ENCODE measurements at places on chromosomes 1 and 21. TPM values are rescaled to one million over a fixed set of nuclear protein-coding genes. Genes with fewer than 3 reads are reported as not detected.
A peak's percentile ranks its signal among the peaks of the same experiment; 100 is the strongest.

- no peaks in the 10 kb centered on the region for H3K27me3 ChIP-seq
These were observed 14.7 kb downstream of the GREM2 start for GRCh38 chr1:240597153-240597745.

DNA sequence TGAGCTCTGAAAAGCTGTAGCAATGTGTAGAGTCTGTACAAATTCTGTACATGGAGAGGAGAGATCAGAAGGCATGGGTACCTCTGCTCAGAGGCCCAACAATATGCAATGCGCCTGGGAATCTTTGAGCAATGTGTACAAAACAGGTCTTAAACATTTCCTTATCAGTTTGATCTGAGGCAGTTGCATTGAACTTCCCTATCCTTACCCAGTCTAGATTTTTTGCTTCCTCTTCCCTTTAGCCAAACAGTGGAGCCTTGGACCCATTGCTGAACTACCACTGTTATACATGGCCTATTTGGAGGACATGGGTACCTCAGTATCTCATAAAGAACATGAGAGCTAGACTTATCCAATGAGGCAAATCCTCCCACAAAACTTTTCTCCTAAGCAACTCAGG is 12.6 kb upstream of the MNDA start:
- no peak for DNase-seq
- H3K36me3 ChIP-seq: no peaks in the 10 kb centered on the region
- H3K4me3 ChIP-seq: no peak overlapping the region
- H3K27me3 ChIP-seq: no peaks in the 10 kb centered on the region
- peak overlapping the region; percentile 63 for H3K27ac ChIP-seq

DNA sequence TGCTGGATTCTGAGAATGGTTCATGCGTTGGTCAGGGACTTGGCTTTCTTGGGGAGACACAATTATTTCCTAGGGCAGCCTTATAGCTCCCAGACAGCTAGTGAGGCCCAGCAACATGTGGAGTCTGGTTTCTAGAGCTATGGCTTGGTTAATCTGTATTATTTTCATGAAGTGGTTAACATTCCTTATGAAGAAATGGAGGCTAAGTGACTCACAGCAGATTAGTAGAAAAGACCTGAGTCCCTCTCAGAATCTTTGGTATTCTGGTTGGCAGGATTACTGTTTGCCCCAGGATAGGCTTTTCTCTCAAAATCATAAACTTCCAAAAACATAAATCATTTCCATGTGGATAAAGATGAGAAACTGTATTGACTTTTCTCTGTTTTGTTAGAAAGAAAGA is 42.3 kb downstream of the DUSP10 start:
- H3K27ac ChIP-seq: no peak overlapping the region
- H3K4me3 ChIP-seq: no peak overlapping the region
- H3K27me3 ChIP-seq: no peaks in the 10 kb centered on the region
- no peak for DNase-seq

DNA sequence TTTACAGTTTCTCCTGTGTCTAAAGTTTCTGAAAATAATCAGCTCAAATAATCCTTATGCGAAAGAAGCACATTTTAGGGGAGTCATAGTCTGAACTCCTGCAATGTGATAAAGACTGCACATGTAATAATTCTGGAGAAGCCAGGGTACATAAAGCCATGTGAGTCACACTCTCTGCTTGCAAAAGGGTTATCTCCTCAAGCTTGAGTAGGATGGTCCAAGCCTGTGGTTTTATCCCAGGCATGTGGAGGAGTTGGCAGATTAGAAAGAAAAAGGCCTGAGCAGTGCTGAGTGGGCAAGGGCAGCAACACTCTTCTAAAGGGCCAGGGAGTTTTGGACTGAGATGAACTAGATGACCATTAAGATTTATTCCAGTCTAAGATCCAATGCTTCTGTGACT is 220.4 kb downstream of the RHOU start:
- no peaks in the 10 kb centered on the region for H3K36me3 ChIP-seq
- DNase-seq: no peak
- no peaks in the 10 kb centered on the region for H3K27me3 ChIP-seq
- no peaks in the 10 kb centered on the region for H3K4me1 ChIP-seq
- H3K4me3 ChIP-seq: no peak overlapping the region

DNA sequence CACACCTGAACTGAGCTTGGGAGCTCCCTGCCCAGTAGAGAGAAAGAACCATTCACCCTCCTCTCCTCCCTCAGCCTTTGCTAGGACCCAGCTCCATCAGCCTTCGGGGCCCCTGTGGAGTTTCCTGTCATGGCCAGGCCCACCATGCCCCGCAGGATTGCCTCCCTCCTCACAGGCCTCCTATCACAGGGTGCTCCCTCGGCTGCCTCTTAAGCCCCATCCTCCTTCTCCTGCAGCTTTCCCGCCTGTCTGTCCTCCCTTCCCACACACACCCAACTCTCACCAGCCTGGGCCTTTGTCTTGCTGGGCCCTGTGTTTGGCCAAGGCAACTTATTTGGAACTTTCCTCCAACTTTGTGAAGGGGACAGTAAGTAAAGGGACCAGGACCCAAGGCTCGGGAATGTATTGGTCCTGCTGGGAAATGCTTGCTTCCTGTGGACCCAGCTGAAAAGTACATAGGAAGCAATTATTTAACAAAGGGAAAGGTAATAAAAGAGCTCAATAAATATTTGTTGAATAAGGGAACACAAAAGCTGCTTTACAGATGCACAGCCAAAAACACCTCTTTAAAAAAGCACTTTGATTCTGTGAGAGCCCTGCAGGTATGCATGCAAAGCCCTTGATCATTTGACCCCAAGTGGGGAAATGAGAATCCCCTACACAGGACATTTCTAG is 31.6 kb upstream of the TENT5C start:
- no peak overlapping the region for H3K27ac ChIP-seq
- no peaks in the 10 kb centered on the region for H3K27me3 ChIP-seq
- H3K36me3 ChIP-seq: no peaks in the 10 kb centered on the region
- peaks cover 15% of the 10 kb centered on the region for H3K4me1 ChIP-seq

DNA sequence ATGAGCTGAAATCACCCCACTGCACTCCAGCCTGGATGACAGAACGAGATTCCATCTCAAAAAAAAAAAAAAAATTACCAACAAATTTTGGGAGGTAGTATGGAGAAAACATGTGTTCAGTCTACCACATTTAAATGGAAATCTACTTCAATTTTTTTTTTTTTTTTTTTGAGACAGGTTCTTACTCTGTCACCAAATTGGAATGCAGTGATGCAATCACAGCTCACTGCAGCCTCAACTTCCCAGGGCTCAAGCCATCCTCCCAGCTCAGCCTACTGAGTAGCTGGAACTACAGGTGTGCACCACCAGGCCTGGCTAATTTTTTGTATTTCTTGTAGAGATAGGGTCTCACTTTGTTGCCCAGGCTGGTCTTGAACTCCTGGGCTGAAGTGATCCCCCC is 82.1 kb downstream of the GFI1 start:
- H3K4me1 ChIP-seq: no peaks in the 10 kb centered on the region
- H3K4me3 ChIP-seq: no peak overlapping the region
- DNase-seq: no peak
- H3K27me3 ChIP-seq: no peaks in the 10 kb centered on the region
- H3K27ac ChIP-seq: no peak overlapping the region

Gene MPZ
- 8.7 TPM for total RNA-seq

Gene ASCL5
- not detected for total RNA-seq
